Muscle of leg (tissue), 16 donors: ENCODE measurements at places on chromosomes 7 and 10.

DNA sequence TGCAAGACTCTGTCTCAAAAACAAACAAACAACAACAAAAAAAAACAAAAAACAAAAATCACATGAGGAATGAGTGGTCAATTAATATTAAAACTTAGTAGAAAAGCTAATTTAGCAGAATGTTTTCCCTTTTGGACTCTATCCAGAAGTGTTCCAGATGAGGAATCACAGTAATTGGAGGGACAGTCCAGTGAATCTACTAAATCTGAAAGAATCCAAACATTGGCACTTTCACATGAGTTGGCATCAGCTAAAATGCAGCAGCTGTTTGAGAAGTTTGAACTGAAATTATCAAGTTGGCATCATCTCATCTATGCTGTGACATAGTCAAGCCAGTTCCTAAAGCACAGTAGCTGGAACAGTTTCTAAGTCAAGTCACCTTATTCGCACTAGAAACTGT lies 367.8 kb downstream of the PPP1R3A start:
- DNase-seq, result peak; percentile 51

GRCh38 chr10:14648005-14648765 lies 126.5 kb downstream of the FAM107B start:
- peak; percentile 94 for DNase-seq

- DNase-seq, result no peak
These were observed 1.4 kb downstream of the CFAP46 start for GRCh38 chr10:132940791-132941465.

DNA sequence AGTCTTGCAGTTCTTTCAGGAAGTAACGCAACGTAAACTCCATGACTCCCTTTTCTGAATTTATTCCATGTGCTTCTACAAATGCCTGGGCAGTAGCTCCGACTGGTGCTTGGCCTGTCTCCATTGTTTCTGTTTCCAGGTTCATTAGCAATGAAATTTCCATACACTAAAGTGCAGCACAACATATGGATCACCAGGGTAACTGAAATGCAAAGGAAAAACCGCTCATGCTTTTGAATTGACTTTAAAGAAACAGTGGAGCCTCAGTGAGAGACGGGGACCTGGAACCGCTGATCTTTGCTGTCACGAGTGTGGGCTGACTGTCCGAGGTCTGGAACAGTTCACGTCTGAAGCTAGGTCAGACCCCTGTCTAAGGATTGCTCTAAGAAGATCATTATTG lies 126.5 kb upstream of the IGFBP3 start:
- DNase-seq, result peak; percentile 85

GRCh38 chr7:146319629-146320028 lies 203.0 kb downstream of the CNTNAP2 start:
- DNase-seq, result no peak

DNA sequence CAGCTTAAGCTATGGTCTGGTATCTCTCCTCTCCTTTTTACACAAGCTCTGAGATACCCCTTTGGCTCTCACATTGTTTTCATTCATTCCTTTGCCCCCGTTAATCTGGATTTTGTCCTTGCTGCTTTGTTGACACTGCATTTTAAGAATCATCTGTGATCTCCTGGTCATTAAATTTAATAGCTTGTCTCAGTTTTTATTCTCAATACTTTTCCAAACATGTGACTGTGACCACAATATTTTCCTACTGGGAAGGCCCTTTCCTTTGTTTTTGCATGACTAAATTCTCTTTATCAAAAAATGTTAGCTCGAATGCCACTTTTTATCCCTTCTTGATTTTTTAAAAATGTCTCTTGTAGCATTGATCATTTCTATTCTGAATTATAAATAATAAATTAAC lies 171.2 kb downstream of the SUGCT start:
- DNase-seq, result no peak

DNA sequence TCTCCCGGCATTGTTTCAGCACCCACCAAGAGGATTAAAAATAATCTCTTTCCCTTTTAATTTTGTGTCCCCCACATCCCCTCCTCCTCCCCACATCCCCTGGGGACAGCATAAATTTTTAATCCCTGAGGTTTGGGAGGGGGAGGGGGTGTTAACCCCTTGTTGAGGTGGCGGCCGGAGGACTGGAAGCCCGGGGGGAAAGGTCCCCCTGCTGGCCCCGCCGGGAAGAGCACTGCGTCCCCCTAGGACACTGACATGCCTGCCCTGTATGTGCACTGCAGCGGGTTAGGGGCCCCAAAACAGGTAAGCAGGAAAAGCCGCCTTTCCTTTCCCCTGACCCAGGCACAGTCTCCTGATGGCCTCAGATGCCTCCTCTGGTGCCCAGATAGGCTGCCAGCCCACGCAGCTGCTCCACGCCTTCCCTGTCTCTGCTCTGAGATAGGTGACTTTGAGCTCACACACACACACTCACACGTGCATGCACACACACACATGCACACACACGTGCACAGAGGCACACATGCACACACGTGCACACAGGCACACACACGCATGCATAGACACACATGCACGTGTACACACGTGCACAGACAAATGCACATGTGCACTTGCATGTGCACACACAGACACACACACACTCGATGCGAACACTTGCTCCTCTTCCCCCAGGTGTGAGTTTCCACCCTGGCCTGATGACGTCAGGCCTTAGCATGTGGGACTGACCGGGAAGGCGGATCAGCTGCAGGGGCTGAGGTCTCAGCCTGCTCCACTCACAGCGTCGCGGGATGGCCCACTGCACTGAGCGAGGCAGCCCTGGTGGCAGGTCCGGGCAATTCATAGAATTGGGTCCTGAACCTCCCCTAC lies 12.3 kb downstream of the CNPY1 start:
- no peak for DNase-seq

- no peak for DNase-seq
These were observed 198.9 kb upstream of the AOAH start for GRCh38 chr7:36923185-36923584.

DNA sequence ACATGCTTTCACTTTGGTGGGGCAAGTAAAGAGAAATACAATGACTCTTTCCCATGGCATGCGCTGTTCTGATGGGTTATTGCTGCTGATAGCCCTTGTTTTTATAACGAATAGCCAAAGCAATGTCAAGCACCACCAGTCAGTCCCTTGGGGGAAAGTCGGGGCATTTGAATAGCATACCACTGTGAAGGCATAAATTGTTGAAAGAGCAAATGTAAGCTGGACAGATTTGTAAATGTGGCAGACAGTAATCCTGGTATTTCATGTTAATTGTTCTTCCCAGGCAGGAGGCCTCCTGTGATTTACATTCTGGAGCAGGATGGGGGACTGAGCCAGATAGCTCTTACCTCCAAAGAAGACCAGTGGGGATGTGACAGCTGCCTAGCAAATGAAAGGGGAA lies 293.3 kb downstream of the ADRA2A start:
- DNase-seq, result no peak

GRCh38 chr7:65390588-65390987 lies 16.9 kb downstream of the ZNF92 start:
- no peak for DNase-seq

- no peak for DNase-seq
These were observed 66.5 kb downstream of the UBE2H start for GRCh38 chr7:129886167-129886817.

- DNase-seq, result peak; percentile 84
These were observed 346.6 kb upstream of the KLF6 start for GRCh38 chr10:4131407-4132215.

DNA sequence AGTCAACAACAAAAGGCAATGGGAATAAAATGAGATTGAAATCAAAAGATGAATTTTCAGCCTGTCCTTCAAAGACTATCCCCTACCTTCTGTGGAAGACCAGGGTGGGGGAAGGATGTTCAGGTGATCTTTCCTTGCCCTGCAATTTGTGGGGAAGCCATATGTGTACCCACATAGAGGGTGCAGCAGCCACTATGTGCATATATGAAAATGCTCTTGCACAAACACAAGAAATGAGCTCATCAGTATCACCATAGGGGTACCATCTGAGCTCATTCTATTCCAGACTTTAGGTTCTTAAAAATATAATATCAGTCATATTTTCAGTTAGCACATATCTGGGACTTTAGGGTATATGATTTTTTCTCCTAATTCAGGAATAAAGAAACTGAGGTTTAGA lies 17.7 kb downstream of the GIMAP5 start:
- DNase-seq, result no peak

- no peak for DNase-seq
These were observed 23.4 kb upstream of the RNF32 start for GRCh38 chr7:156617215-156617614.

DNA sequence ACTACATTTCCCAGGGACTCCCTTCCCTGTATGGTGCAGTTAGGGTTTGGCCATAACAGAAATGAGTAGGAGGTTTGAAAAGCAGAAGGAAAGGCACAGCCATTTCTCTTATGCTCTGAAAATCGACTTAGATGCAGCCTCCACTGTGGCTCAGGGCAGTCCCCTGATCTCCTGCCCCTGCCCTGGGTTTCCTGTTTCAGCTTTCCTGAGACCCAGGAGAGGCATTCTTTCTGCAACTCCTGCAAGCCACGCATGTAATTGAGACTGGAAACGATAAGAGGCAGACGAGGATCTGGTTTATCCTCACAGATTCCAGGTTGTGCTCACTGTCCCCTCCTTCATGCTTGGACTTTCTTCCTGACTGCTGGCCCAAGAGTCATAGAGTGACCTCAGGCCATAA lies 461.2 kb upstream of the VSTM2A start:
- no peak for DNase-seq

GRCh38 chr7:8831376-8831775 lies 398.0 kb downstream of the NXPH1 start:
- DNase-seq, result no peak

- no peak for DNase-seq
These were observed 225.2 kb upstream of the TAC1 start for GRCh38 chr7:97506728-97507127.

DNA sequence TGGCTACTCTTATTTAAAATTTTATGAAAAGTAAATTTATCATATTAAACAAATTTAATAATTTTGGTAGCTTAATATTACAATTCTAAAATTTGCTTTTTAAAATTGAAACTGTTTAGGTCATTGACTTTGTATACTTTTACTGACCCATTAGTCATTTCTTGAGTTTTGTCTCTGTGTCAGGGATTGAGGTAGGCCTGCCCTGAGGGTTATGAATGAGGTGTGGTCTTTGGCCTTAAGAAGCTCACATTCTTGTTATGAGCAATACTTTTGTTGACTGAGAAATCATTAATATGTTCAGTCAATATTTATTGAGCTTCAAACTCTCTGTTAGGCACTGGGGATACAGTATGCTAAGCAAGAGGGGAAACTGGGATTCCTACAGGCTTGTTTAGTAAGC lies 47.0 kb upstream of the RPA3 start:
- no peak for DNase-seq

- DNase-seq, result no peak
These were observed 30.3 kb downstream of the C1GALT1 start for GRCh38 chr7:7212612-7213011.

- no peak for DNase-seq
These were observed 138.7 kb downstream of the GFRA1 start for GRCh38 chr10:116134322-116134721.

GRCh38 chr7:57769958-57770357 lies 320.0 kb downstream of the ZNF716 start:
- DNase-seq, result no peak

- DNase-seq, result no peak
These were observed 120.3 kb downstream of the NRG3 start for GRCh38 chr10:81995254-81995653.

- no peak for DNase-seq
These were observed 600 bp upstream of the DBNL start for GRCh38 chr7:44043902-44044301.
